CD14-positive monocyte (primary cell): ENCODE measurements at places on chromosomes 6 and 20. TPM values are rescaled to one million over a fixed set of nuclear protein-coding genes. Genes with fewer than 3 reads are reported as not detected.

RIPOR3 gene
- not detected for polyA plus RNA-seq

KCNQ2 gene
- not detected for polyA plus RNA-seq

- H3K27me3 ChIP-seq = no peaks in the 10 kb centered on the region
- no peak overlapping the region for H3K27ac ChIP-seq
- H3K4me1 ChIP-seq = peaks cover 60% of the 10 kb centered on the region
- no peaks in the 10 kb centered on the region for H3K36me3 ChIP-seq
- peak; percentile 51 for DNase-seq
- H3K4me3 ChIP-seq = no peak overlapping the region
These were observed 45.4 kb downstream of the SSR1 start for GRCh38 chr6:7267466-7268091.

DNA sequence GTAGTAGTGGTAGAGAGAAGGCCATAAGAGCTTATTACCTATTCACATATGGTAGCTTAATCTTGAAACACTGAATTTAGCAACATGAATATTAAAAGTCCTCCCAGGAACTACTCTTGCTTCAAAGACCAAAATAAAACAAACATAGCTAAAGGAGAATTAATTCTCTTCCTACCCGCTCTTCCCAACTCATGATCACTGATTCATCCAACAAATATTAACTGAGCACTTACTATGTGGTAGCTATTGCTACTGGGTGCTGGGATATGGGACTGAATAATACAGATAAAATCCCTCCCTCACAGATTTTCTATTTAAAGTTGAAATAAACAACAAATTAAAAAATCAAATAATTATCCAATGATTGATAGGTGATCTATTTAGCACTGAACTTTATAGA lies 287.1 kb downstream of the BTBD9 start:
- H3K36me3 ChIP-seq = no peaks in the 10 kb centered on the region
- H3K27ac ChIP-seq = no peak overlapping the region
- H3K27me3 ChIP-seq = no peaks in the 10 kb centered on the region
- no peak overlapping the region for H3K4me3 ChIP-seq
- H3K4me1 ChIP-seq = no peaks in the 10 kb centered on the region

BMP6 gene
- polyA plus RNA-seq = 0.03 TPM in 1 of 2 replicates, not detected in the other

- H3K36me3 ChIP-seq = no peaks in the 10 kb centered on the region
- no peaks in the 10 kb centered on the region for H3K27me3 ChIP-seq
- no peak for DNase-seq
- no peak overlapping the region for H3K27ac ChIP-seq
- H3K4me3 ChIP-seq = no peak overlapping the region
- H3K4me1 ChIP-seq = no peaks in the 10 kb centered on the region
These were observed 146.4 kb upstream of the STXBP5 start for GRCh38 chr6:147057705-147058342.

GRCh38 chr6:134363323-134364039 lies 45.6 kb upstream of the SGK1 start:
- no peaks in the 10 kb centered on the region for H3K27me3 ChIP-seq
- H3K36me3 ChIP-seq = no peaks in the 10 kb centered on the region
- DNase-seq = no peak
- H3K4me3 ChIP-seq = no peak overlapping the region
- H3K27ac ChIP-seq = no peak overlapping the region

- H3K36me3 ChIP-seq = peaks cover 5% of the 10 kb centered on the region
- DNase-seq = no peak
- H3K4me1 ChIP-seq = peaks cover 11% of the 10 kb centered on the region
- H3K4me3 ChIP-seq = no peak overlapping the region
- H3K27ac ChIP-seq = no peak overlapping the region
- H3K27me3 ChIP-seq = no peaks in the 10 kb centered on the region
These were observed 32.9 kb downstream of the PKIG start for GRCh38 chr20:44615169-44615791.

- DNase-seq = peak; percentile 27
- H3K4me1 ChIP-seq = peaks cover 23% of the 10 kb centered on the region
- H3K27me3 ChIP-seq = no peaks in the 10 kb centered on the region
- peak overlapping the region; percentile 29 for H3K4me3 ChIP-seq
These were observed 441.3 kb downstream of the CDC5L start for GRCh38 chr6:44828780-44829179.

HCRTR2 gene
- polyA plus RNA-seq = not detected
